ENCODE measurements at places on chromosomes 5 and 9.

- no peak for DNase-seq
Observed at GRCh38 chr9:99340281-99340680, 118.2 kb downstream of the SEC61B start.

DNA sequence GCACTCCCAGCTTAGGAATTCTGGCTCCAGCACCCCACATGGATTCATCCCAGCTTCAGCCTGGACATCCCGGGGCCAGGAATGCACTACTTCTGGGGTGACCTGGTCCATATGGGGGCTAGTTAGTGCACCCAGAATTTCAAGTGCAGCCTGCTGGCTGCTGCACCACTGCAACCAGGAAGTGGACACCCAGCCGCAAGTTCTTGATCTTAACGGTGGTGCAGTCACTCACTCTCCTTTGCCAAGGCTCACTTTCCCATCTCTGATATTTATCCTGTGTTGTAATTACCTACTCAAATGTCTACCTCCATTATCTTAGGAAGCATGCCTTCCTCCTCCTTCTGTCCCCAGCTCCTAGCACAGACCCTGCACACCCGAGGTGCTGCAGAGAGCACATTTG, 26.2 kb upstream of the RAB14 start:
- DNase-seq: no peak

GRCh38 chr9:110971234-110971633, 67.0 kb downstream of the LPAR1 start:
- DNase-seq: no peak

GRCh38 chr9:35743452-35743851, 5.6 kb downstream of the GBA2 start:
- DNase-seq: no peak

GRCh38 chr9:123814496-123814895, 115.4 kb downstream of the DENND1A start:
- no peak for DNase-seq

DNA sequence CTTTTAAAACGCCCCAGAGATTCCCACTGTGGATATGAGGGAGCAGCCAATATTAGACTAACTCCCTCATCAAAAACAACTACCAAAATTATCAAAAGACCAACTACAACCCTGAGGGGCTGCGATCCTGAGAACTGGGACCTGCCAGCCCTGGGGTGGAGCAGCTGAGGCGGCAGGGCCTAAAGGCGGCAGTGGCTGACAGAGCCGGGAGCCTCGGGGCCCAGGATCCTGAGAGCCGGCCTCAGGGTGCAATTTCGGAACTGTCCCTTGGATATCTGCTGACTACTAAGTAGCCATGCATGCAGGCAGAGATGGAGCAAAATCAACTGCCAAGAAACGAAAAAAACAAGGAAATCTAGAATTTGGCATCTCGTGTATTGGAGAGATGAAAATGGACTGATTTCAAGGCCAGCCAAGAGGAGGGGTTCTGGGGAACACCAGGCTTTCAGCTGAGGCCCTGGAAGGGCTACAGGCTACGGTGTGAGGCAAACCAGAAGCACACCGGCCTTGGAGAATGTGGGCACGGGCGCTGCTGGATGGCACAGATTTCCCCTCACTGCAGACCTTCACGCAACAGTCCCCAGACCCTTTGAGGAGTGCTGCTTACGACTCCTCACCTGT, 63.6 kb upstream of the UBAC1 start:
- DNase-seq: no peak

GRCh38 chr5:119453040-119453373, 710 bp downstream of the HSD17B4 start:
- peak; percentile 49 for DNase-seq

GRCh38 chr9:14369011-14369410, 55.1 kb upstream of the NFIB start:
- no peak for DNase-seq

- no peak for DNase-seq
Observed at GRCh38 chr9:13993632-13994185, 320.2 kb downstream of the NFIB start.

DNA sequence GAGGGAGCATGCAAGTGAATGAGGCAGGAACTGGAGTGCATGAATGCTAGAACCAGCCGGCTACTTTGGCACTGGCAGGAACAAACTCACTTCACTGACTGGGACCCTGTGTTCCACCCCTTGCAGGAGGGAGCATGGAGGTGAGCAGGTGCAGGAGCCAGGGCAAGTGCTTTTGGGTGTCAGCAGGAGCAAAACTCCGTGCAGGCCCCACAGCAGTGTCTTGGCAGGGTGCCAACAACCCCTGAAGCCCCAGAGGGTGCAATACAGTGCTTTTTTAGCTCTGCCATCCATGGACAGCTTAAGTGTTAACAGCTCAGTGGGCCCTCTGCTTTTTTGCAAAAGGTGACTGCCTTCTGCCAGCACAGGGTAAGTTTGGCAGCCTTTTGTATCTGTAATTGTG, 245.8 kb upstream of the PCSK5 start:
- no peak for DNase-seq

DNA sequence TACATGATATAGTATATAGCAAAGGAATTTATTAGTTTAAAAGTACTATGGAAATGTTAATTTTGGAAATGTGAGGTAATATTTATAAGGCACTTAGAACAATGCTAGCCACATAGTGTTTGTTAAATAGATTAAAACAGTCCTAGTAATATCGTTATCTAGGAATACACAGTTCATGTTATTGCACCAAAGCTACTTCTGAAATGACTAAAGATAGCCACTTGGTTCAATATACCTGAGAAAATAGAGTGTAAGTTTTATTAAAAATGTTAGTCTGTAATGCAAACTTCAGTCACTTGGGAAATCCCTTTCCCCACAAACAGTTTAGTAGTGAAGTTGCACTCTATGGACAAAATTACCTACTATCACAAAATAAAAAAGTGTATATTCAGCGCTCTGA, 15.4 kb upstream of the F2R start:
- DNase-seq: no peak

DNA sequence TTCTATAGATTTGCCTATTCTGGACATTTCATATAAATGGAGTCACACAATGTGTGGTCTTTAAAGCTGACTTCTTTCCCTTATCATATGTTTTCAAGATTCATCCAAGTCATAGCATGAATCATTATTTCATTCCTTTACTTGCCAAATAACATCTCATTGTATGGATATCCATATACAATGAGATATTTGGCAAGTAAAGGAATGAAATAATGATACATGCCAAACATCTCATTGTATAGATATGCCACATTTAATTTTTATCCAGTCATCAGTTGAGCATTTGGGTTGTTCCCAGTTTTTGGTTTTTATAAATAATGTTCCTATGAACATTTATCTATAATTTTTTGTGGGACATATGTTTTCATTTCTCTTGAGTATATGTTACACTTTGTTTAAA, 20.5 kb upstream of the OR2K2 start:
- no peak for DNase-seq

DNA sequence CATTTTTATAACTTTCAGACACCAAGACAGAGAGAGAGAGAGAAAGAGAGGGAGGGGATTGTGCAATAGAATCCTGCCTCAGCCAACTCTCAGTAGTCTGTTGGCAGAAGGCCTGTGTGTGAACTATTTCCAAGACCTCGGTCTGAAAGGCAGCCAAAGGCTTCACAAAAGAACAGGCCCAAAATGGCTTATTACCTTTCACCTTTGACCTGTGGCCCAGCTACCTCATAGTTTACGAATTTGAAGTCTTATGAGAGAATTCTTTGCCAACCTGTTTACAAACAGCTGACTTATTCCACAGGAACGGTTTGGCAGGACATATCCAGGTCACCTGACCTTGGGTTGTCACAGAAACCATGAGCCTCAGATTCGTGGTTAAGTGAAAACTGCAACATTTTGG, 48.6 kb downstream of the NR2F1-AS1 start:
- DNase-seq: peak; percentile 62
